ENCODE measurements at places on chromosomes 1 and 21.

- DNase-seq, result no peak
Measured at GRCh38 chr1:16167331-16168143, 11.7 kb upstream of the EPHA2 start.

- DNase-seq, result no peak
Measured at GRCh38 chr1:183370399-183371058, 47.7 kb downstream of the NMNAT2 start.

DNA sequence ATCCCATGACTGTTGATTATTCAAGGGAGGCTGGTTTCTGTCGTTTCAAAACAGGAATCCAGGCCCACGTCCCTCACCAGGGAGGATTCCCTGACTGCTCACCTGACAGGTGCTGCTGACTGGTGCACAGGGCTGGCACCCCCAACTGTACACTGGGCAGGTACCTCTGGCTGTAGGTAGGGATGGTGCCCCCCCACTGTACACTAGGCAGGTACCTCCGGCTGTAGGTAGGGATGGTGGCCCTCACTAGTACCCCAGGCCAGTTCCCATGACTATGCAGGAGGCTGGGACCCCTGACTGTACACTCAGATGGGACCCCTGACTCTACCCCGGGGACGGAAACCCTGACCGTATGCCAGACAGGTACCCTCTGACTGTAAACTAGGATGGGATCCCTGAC lies 33.6 kb upstream of the PDE9A start:
- DNase-seq, result no peak

GRCh38 chr1:110338309-110338885 lies 780 bp upstream of the RBM15 start:
- DNase-seq, result no peak
